CD4-positive, alpha-beta memory T cell (primary cell): ENCODE measurements at places on chromosomes 5 and 9. TPM values are rescaled to one million over a fixed set of nuclear protein-coding genes. Genes with fewer than 3 reads are reported as not detected.

Gene LCNL1
- total RNA-seq, result 0.14 TPM

Gene DRD1
- total RNA-seq, result not detected

Gene TEK
- total RNA-seq, result not detected

Gene C9orf57
- total RNA-seq, result not detected

Gene TCF7
- total RNA-seq, result 841 TPM

Gene HAVCR1
- total RNA-seq, result 10.1 TPM

Gene SLC25A46
- total RNA-seq, result 38.1 TPM

GRCh38 chr5:81755320-81755719, 4.4 kb upstream of the SSBP2 start:
- no peak for DNase-seq

DNA sequence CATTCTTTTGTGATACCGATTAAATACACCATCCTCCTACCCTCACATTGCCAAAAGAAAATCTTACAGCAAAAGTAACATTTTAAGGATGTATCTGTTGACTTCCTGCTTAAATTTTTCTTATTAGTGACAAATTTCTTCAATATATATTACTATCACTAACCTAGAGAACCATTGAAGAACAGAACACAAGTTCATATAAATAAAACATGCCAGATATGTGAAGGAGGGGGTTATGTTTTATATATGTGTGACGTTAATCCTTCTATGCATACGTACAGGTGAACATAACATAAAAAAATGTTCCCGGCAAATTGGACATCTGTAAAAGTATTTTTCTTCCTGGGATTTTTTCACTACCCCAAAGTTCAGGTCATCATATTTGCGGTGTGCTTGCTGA, at the start of gene OR13F1:
TSS of gene OR13F1 (plus strand) at position 301 of the 400 bp plus-strand sequence. CDS start at position 301, 0 bp downstream.
- no peak for DNase-seq

DNA sequence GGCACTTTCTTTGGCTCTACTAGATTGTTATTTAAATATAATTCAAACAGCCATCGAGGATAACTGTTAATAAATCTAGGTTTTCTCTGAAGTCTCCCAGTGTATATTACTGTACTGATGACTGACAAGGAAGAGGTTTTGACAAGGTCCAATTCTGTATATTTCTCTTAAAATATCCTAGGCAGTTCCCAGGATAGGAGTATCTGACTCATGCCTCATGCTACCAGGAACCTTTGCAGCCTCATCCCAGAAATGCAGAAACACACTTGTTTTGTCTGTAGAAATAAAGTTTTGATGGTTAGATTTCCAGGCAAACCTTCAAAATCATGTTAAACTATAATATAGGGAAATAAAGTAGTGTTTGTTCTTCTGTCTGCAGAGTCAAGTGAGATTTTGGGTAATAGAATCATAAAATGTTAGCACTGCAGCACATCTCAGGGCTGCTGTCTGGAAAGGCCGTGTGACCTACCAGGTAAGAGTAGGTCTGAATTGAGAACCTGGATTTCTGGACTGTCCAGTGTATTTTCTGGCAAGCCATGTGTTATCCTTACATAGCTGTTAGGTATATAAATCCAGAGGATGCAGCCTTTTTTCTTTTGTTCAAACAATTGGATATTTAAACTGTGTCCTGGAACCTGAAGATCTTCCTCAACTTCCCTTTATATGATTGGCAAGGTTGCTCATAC, 8.3 kb downstream of the UBE2D2 start:
- DNase-seq, result no peak

DNA sequence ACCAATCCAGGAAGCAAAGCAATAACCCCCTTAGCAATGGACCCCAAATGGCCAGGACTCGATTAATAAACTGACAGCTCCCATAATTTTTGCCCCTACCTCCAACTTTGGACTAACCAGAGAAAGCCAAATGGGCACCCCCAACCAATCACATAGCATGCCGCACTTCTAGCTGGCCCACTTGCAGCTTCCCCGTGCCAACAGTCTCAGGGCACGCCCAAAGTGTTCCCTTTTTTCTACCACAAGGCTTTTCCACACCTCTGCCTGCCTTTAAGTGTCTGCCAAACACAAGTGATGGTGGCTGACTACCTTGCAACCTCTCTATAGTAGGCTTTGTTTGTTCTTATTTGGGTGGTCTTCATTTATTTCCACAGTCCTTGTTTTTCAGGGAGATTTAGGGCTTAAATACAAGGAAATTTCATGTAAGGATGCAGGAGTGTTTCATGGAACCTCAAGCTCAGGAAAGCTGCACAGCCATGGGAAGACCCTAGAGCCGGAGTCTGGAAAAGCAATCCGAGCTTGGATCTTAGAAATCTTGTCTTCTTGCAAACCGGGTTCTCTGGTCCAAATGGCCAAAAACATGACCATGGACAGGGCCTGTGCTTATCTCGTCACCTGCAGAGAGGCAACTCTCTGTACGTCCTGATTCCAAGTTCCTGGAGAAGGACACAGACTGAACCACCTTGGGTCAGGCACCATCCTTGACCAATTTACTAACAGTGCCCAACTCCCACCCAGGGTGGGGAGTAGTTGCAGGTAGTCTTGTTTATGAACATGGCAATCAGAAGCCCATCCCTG, 89.2 kb downstream of the THBS4 start:
- no peak for DNase-seq

DNA sequence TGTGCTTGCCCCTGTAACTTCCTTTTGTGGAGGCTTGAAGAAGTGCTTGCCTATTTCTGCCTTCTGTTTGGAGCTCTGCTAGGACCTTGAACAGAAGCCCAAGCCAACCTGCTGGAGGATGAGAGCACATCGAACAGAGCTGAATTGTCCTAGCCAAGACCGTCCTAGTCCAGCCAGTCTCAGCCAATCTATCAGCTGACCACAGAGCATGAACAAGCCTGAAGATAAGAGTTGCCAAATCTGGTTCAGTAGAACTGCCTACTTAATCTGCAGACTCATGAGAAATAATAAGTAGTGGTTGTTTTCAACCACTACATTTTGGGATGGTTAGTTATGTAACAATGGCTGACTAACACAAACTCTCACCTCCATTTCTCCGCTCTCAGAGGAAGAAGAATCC, 4.4 kb upstream of the SNX2 start:
- no peak for DNase-seq

- no peak for DNase-seq
Measured at GRCh38 chr5:147017191-147017590, 138.6 kb upstream of the PPP2R2B start.

GRCh38 chr9:8850914-8851313, 1051.3 kb upstream of the DMAC1 start:
- no peak for DNase-seq

DNA sequence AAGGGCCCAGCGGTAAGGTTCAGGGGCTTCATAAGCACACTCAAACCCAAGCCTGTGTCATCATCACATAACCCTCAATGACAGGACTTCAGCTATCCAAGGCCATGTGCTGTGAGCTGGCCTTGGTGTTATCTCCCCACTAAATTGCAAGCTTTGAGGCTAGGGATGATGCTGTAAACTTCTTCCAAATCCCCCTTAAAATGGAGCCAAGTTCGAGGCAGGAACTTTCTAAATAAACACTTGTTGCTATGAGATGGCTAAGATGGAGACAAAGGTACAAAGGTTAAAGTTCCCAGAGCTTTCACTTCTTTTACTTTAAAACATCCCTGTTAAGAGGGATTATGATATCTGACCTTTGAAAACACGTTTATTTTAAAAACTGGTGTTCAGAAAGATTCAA, 123.6 kb downstream of the MYO10 start:
- DNase-seq, result no peak

DNA sequence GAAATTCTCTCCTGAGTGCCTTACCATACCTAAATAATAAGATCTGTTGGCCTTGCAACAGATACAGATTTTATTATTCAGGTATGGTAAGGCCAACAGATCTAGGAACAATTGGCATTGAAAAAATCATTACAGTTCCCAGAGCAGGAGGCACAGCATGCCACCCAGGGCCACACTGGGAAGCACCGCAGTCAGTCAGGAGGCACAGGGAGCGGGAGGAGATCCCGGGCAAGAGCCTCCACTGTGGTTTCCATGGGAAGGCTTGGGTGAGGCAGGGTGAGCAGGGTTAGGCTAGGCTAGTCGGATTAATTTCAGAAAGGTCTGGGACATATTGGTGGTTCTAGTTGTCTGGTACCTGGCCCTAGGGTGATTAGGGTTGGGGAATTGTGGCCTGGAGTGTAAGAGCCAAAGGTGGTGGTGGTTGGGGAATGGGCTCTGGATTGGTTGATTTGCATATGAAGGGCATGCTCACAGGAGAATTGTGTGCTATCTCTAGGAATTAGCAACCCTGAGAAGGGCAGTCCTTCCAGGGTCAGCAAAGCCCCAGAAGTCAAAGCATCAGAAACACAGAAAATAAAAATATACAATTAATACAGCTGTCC, 111.4 kb downstream of the PDE8B start:
- DNase-seq, result no peak

DNA sequence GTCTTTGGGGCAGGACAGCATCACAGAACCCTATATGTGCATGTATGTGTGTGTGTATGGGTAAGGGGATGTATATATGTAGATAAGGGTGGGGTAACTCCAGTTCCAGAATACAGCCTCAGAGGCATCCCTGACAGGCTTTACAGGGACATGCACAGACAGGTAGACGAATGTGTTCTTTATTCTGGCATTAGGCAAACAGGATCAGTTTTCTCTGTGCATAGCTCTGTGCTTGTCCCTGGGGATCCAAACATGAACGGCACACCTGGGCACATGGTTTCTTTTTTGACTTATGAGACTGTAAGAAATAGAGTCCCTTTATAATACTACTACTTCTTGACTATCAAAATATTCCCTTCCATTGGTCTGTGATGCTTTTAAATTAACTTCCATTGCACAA, 120.6 kb downstream of the TRIO start:
- DNase-seq, result no peak

- DNase-seq, result no peak
Measured at GRCh38 chr5:72518001-72518683, 10.9 kb upstream of the ZNF366 start.

DNA sequence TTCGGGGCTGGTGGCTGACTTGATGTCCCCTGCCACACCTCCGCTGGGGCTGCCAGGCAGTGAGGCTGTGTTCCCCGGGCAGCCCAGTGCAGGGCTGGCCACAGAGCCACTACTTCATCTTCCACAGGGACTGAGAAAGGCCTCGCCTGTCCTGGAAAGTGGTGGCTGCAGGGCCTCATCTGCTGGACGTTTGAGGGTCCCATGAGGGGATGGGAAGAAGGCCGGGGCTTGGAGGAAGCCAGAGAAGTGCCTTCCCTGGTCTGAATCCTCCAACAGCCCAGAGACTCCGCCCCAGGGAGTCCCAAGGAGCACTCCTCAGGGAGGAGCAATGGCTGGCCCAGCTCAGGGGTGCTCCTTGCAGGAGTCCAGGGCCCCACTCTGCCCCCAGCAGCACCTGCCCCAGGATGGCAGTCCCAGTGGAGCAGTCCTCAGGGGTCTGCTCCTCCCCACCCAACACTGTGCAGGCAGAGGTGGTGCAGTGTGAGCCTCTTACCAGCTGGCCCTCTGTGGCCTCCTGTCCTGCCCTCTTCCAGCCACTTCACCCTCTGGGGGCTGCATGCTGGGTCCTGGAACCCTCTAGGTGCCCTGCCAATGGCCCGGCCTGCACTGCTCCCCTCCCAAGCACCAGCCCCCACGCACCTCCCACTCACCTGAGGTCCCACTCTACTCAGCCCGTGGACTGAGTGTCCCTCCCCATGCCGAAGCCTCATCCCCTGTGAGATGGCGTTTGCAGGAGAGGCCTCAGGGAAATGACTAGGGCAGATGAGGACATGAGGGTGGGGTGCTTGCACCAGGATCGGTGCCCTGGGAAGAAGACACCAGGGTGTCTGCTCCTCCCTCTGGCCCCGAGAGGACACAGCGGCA, 47.3 kb upstream of the COL5A1 start:
- no peak for DNase-seq

GRCh38 chr5:171644536-171644935, 141.1 kb upstream of the SMIM23 start:
- no peak for DNase-seq

DNA sequence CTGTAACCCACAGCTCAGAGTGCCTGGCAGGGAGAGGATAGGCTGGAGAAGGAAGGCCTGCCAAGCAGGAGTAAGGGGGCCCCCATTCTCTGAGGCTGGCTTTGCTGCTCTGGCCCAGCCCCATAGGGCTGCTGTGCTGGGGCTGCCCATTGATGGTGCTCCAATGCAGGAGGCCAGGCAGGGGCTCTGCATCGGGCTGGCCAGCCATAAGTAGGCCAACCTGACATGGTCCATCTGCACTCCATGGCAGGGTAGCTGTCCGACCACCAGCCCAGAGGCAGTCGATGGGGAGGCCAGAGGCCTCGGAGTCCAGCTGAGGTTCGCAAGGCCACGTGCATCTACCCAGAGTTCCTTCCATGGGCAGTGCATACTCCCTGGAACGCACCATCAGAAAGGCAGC, 75.0 kb upstream of the PITX1 start:
- no peak for DNase-seq

DNA sequence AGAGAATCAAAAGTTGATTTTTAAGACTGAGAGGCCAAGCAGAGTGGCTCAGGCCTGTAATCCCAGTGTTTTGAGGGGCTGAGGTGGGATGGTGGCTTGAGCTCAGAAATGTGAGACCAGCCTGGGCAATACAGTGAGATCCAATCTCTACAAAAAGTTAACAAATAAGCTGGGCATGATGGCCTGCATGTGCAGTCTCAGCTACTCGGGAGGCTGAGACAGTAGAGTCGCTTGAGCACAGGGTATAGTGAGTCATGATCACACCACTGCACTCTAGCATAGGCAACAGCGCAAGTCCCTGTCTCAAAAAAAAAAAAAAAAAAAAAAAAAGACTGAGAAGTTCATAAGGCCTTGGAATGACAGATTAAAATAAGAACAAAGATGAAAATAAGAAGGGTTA, 177.2 kb downstream of the TMEM232 start:
- no peak for DNase-seq

GRCh38 chr5:82211855-82212572, 66.1 kb downstream of the RPS23 start:
- no peak for DNase-seq

DNA sequence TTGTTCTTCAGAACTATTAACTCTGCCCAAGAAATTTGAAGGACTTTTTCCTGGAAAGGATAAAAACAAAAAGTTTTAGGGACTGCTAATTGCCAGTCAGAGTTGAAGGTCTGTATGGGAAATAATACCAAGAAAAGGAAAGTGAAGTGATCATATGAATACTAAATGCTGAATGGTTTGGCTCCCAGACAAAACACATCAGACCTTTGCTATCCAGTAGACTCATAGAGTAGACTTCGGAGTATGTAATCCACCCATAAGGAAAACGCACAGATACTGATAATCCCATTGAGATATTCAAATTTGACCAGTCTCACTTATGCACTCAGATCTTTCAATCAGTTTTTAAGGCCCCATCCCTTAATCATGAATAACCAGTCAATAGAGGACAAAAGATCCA, 319.0 kb upstream of the PTGER4 start:
- DNase-seq, result no peak
